ENCODE measurements at places on chromosomes 12 and 14. TPM values are rescaled to one million over a fixed set of nuclear protein-coding genes. Genes with fewer than 3 reads are reported as not detected.

Gene CCDC197
- total RNA-seq, result not detected

Gene APOLD1
- 2.8 TPM for total RNA-seq

Gene INSM2
- total RNA-seq, result not detected

Gene CLEC14A
- total RNA-seq, result 3.4 TPM

Gene KLRC4
- not detected for total RNA-seq

Gene AQP2
- not detected for total RNA-seq

Gene CCDC177
- total RNA-seq, result under 0.01 TPM

Gene GPRC5D
- total RNA-seq, result not detected

Gene KLRG1
- 1.4 TPM for total RNA-seq

Gene SLC39A5
- total RNA-seq, result not detected

Gene CD4
- 11.2 TPM for total RNA-seq

Gene MARK3
- 61.6 TPM for total RNA-seq

Gene CACNA1C
- total RNA-seq, result 4.3 TPM

Gene MUCL1
- not detected for total RNA-seq

Gene TBC1D30
- 0.39 TPM for total RNA-seq

Gene SLC25A47
- 0.48 TPM for total RNA-seq

Gene NUP37
- total RNA-seq, result 37.5 TPM

Gene FOXG1
- not detected for total RNA-seq

Gene NINJ2
- total RNA-seq, result 2.5 TPM

Gene ADAM20
- under 0.01 TPM for total RNA-seq

Gene LHX5
- not detected for total RNA-seq

Gene DACT1
- 4.7 TPM for total RNA-seq

Gene PIWIL1
- not detected for total RNA-seq

Data from epithelial cell of alveolus of lung (primary cell).